Smooth muscle cell of trachea (primary cell): ENCODE measurements at places on chromosomes 12 and 14. TPM values are rescaled to one million over a fixed set of nuclear protein-coding genes. Genes with fewer than 3 reads are reported as not detected.

ORMDL2 gene
- total RNA-seq: 12.2 and 24.9 TPM in 2 replicates

REP15 gene
- total RNA-seq: 0.83 and 1.3 TPM in 2 replicates

IAPP gene
- not detected in 2 replicates for total RNA-seq

SUSD6 gene
- total RNA-seq: 6.8 and 7.0 TPM in 2 replicates

TRHDE gene
- 26.5 and 42.5 TPM in 2 replicates for total RNA-seq

IKZF4 gene
- total RNA-seq: 1.2 and 1.7 TPM in 2 replicates

RNFT2 gene
- total RNA-seq: 2.0 and 7.0 TPM in 2 replicates

TAPBPL gene
- total RNA-seq: 17.4 and 17.7 TPM in 2 replicates

FAIM2 gene
- total RNA-seq: 2.6 and 8.4 TPM in 2 replicates

NOS1 gene
- total RNA-seq: not detected in 2 replicates

HVCN1 gene
- total RNA-seq: 4.1 and 10.1 TPM in 2 replicates

CARMIL3 gene
- 0.15 and 0.33 TPM in 2 replicates for total RNA-seq

MYO1H gene
- total RNA-seq: not detected in 2 replicates

TMTC1 gene
- 44.1 and 125 TPM in 2 replicates for total RNA-seq

GLI1 gene
- 1.2 and 1.6 TPM in 2 replicates for total RNA-seq

CACNA2D4 gene
- 0.87 and 1.5 TPM in 2 replicates for total RNA-seq

MYF6 gene
- total RNA-seq: not detected in 2 replicates

KRT6C gene
- total RNA-seq: not detected in 2 replicates

POP5 gene
- 32.4 and 63.1 TPM in 2 replicates for total RNA-seq

ETFBKMT gene
- 3.5 and 4.2 TPM in 2 replicates for total RNA-seq

OASL gene
- 0.15 and 0.33 TPM in 2 replicates for total RNA-seq

AKAP5 gene
- 0.17 and 0.29 TPM in 2 replicates for total RNA-seq

LBHD2 gene
- total RNA-seq: not detected in 2 replicates

ELK3 gene
- 18.2 and 26.9 TPM in 2 replicates for total RNA-seq

CCNK gene
- total RNA-seq: 28.3 and 42.3 TPM in 2 replicates

CABP1 gene
- 0.66 and 1.9 TPM in 2 replicates for total RNA-seq

MANSC4 gene
- not detected in 2 replicates for total RNA-seq

EPYC gene
- 0.15 TPM in 1 of 2 replicates, not detected in the other for total RNA-seq

DPPA3 gene
- not detected in 2 replicates for total RNA-seq

ADAM21 gene
- 0.99 and 1.5 TPM in 2 replicates for total RNA-seq

MSI1 gene
- not detected in 2 replicates for total RNA-seq

AHSA1 gene
- total RNA-seq: 85.2 and 101 TPM in 2 replicates

CMA1 gene
- not detected in 2 replicates for total RNA-seq

DNAJC22 gene
- total RNA-seq: 1.8 and 3.3 TPM in 2 replicates

SLC11A2 gene
- 62.7 and 84.5 TPM in 2 replicates for total RNA-seq

LRRC10 gene
- not detected in 2 replicates for total RNA-seq

A2ML1 gene
- total RNA-seq: not detected in 2 replicates

TROAP gene
- 0.99 and 11.9 TPM in 2 replicates for total RNA-seq
